Skin of body (tissue), 3 donors: ENCODE measurements at places on chromosomes 5 and 9. TPM values are rescaled to one million over a fixed set of nuclear protein-coding genes. Genes with fewer than 3 reads are reported as not detected.
A peak's percentile ranks its signal among the peaks of the same experiment; 100 is the strongest.

SLCO6A1 gene
- total RNA-seq: not detected

DNA sequence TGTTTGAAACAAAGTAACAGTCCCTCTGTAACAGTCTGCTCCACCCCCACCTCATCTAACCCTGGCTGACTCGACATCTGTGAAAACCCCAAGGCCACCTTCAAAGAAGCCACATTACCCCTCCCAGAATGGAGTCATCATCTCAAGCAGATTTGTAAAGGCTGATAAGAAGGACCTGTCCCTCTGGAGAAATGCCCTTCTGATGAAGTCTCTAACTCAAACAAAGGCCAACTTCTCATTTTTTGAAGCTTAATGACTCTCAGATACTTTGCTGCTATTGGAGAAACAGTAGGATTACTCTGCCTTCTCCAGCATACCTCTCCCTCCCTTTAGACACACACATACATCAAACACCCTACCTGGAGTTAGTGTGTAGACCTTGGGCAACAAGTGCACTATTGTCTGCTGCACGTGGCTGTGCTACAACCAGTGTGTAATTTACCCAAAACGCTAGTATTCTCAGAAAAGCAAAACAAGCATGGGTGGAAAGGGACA, 5.3 kb upstream of the SUSD1 start:
- no peak for DNase-seq

CTXN3 gene
- not detected for total RNA-seq

RETREG1 gene
- 27.4 TPM for total RNA-seq

DNA sequence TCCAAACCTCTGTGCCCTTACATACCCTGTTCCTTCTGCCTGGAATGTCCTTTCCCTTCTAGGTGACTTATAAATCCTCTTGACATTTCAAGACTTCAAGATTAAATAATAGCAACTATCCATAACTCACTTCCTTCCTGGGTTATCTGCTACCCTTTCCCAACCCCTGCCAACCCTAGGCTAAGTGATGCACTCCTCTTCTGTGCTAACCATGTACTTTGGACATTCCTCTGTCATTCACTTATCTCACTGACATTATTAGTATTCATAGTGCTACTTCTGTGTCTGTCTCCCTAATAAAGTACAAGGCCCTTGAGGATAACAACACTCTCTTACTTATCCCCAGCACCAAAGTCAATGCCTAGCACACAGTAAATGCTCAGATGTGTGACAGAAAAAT, 307.1 kb downstream of the ENC1 start:
- DNase-seq: no peak

GRCh38 chr9:132242621-132243155, 80.8 kb downstream of the NTNG2 start:
- no peak for DNase-seq

GRCh38 chr9:104539275-104539674, 2.6 kb upstream of the OR13C3 start:
- DNase-seq: no peak

GRCh38 chr9:72292874-72293607, 72.0 kb downstream of the ZFAND5 start:
- DNase-seq: peak; percentile 89

DNA sequence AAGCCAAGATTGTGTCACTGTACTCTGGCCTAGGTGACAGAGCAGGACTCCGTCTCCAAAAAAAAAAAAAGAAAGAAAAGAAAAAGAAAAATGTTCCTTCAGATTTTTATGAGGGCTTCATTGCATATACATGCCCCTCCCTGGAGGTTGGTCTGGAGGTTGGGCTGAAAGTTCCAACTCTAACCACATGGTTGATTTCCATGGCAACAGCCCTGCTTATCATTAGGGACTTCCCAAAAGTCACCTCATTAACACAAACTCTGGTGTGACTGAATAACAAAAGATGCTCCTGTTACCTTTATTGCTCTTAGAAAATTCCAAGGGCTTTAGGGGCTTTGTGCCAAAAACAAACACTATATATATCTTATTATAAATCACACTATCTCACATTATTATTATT, 113.8 kb downstream of the TMC1 start:
- no peak for DNase-seq

GRCh38 chr5:118249386-118249785, 739.0 kb downstream of the DTWD2 start:
- no peak for DNase-seq

DNA sequence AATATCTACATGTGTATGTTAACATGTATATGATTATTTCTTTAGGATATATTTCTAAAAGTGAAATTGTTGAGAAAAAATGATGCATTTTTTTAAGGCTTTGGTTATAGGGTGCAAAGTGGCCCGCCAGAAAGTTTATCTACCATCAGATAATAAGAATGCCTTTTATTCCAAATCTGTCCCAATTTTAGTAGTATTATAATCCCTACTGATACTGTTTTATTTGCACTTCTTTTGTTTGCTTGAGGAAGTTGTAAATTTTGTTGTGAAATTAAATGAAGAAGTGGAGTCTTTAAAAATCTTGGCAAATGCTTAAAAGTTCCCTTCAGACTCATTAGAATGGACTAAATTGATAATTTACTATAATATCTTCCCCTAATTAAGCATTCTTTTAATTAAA, 73.0 kb downstream of the NIPBL start:
- no peak for DNase-seq

GRCh38 chr9:120214332-120214731, 365.6 kb downstream of the CDK5RAP2 start:
- no peak for DNase-seq

GRCh38 chr9:34475097-34475496, 16.5 kb downstream of the DNAI1 start:
- DNase-seq: no peak

- DNase-seq: no peak
Observed at GRCh38 chr5:139669662-139670368, 21.7 kb downstream of the CXXC5 start.

DNA sequence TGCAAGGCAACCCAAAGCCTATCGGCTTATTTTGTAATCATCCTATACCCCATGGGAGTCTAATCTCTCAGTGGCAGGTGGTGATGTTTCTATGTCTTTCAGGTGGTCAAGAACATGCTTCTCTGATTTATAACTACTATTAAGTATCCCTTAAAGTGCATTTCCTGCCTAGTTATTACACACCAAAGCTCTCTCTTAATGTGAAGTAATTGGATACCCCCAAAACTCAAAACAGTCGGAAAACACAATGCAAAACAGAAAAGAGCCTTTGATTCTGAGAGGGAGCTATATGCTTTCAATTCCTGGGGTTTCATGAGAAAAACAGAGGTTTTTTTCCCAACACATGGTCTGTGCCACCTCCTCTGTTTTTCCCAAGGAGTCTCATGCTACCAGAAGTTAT, 416.4 kb downstream of the CSNK1G3 start:
- no peak for DNase-seq

DNA sequence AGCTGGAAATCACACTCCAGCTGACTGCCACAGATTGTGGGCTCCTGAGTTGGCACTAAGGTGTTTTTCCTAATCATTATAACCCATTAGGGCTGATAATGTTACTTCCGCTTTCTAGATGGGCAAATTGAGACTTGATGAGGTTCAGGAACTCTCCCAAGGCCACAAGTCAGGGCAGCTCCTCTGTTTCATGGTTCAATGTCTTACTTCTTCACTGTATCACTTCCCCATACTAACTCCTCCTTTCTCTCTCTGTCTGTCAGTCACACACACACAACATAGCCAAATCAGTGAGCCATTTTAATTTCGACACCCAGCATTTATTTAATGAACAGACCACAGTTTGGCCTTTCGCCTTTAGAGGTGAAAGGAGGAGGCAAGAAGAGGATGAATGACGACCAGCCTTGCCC, 17.8 kb upstream of the TRAF1 start:
- no peak for DNase-seq

DNA sequence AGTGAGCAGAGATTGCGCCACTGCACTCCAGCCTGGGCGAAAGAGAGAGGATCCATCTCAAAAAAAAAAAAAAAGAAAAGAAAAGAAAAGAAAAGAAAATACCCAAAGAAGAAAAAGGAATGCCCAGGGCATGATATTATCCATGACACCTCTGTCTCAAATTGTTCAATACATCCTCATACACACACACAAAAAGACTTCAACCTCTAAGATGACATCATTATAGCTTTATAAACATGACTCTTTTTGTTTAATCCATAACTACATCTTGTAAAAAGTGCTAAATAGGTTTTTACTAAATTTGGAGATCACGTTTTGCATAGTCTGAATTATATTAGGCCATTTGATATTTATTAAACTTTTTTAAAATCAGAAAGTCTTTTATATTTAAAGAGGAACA, 33.1 kb downstream of the ANKRD31 start:
- no peak for DNase-seq

GRCh38 chr5:107474716-107475489, 195.8 kb downstream of the EFNA5 start:
- DNase-seq: no peak

- no peak for DNase-seq
Observed at GRCh38 chr5:402615-403359, 40.2 kb upstream of the EXOC3 start.

DNA sequence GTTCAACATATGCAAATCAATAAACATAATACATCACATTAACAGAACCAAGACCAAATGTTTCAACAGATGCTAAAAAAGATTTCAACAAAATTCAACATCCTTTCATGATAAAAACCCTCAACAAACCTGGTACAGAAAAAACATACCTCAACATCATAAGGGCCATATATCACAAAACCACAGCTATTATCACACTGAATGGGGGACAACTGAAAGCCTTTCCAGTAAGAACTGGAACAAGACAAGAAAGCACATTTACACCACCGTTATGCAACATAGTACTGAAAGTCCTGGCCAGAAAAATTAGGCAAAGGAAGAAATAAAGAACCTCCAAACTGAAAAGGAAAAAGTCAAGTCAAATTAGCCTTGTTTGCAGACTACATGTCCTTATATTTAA, 93.6 kb downstream of the DTWD2 start:
- DNase-seq: no peak

DNA sequence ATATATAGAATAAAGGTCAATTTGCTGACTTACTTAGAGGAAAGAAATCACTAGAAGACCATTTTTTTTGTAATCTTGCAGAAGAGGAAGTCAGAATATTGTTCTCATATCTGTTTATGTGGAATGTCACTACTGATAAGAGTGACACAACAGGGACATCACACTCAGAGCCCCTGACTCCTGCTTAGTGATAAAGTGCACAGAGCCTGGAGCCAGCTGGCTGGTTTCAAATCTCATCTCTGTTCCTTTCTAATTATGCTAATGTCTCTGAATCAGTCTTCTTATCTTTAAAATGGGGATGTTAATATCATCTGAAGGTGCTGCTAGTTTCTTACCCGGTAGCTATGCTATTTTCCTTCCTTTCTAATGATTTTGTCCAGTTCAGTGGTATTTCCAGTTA, 58.6 kb upstream of the LIFR start:
- DNase-seq: no peak

- DNase-seq: no peak
Observed at GRCh38 chr9:34796924-34797323, 87.0 kb upstream of the CCL21 start.

SURF2 gene
- total RNA-seq: 9.3 TPM
